ENCODE measurements at places on chromosomes 2 and 18.

DNA sequence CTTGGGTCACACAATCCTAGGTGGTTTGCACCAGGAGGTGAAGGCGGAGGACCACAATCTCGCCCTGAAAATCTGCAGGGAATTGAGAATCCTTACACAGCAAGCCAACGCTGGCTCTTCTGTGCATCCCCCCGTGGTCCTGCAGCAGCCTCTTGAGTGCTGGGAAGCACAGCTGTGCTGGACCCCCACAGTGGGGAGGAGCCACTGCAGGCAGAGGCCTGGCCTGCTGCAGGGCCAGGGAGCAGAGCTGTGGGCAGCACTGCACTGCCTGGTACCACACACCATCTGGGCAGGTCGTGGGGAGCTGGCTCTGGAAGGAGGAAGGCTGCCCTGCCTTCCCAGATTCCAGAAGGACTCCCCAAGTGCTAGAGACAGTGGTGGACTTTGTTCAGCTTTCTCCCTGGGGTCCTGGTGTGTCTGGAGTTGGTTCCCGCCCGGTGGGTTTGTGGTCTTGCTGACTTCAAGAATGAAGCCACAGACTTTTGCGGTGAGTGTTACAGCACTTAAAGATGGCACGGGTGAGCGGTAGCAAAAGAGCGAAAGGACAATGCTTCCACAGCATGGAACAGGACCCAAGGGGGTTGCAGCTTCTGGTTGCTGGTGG is 106.3 kb downstream of the FAM168B start:
- DNase-seq = no peak

DNA sequence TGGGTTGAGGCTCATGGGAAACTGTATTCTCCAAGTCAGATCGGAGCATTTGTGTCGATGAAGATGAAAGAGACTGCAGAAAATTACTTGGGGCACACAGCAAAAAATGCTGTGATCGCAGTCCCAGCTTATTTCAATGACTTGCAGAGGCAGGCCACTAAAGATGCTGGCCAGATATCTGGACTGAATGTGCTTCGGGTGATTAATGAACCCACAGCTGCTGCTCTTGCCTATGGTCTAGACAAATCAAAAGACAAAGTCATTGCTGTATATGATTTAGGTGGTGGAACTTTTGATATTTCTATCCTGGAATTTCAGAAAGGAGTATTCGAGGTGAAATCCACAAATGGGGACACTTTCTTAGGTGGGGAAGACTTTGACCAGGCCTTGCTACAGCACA is 336.6 kb downstream of the PAX3 start:
- no peak for DNase-seq

GRCh38 chr2:92072461-92073035 is 2798.7 kb upstream of the TEKT4 start:
- peak; percentile 7 for DNase-seq

DNA sequence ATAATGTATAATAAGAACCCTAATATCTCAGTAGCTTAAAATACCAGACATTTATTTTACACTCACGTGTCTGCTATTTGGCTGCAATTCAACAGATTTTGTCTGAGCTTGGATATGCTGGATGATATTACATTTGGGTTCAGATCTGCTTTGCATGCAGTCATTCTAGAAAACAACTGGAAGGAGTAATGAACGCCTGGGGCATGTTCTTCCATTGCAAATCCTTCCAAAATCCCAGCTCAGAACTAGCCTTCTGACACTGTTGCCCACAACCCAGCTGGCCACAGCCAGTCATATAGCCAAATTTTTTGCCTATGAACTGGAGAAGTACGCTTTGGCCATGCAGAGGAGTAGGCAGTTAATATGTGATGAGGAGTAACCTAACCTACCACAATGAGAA is 597.8 kb upstream of the VRK2 start:
- DNase-seq = no peak

DNA sequence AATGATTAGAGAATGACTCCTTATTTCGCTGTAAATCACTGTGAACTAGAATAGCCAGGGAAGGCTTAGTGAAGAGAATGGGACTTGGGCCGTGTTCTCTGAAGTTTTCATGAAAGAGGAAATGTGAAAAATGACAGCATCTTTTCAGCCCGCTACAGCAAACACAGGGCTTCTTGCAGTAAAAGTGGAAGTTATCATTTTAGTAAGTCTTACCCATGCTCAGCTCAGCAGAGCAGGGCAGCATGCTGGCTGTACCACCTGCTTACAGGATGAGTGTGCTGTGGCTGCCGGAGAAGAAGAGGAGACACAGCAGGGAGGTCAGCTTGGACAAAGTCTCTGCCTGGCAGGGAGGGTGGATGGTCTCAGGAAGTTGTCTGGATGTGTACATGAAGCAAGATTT is 300.7 kb upstream of the DLGAP1 start:
- no peak for DNase-seq

DNA sequence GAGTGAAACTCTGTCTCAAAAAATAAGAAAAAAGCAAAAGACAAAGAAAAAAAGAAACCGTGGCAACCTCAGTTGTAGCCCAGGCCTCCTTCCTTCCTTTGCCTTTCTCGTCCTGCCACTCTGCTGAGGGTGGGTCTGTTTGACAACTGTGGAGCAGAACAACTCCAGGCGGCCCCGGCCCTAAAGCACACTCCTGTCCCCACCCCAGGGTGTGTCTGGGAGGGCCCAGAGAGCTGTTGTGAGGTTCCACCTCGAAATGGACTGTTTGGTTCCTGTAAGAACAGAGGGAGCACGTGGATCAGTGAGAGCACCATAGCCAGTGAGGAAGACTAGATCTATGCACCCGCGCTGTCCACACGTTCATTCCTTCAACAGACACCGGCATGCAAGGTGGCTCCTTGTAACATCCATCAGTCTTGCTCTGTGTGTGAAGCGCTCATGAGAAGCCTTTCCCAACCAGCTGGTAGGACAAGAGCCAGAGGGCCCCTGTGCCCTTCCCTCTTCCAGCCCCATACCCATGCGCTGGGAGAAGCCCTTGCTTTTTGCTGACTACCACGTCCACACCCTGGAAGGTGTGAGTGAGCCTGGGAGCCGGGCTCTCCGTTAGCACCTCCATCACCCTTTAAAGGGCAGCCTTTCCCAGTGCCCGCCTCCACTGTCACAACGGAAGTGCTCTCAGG is 61.6 kb downstream of the SOWAHC start:
- DNase-seq = no peak

- no peak for DNase-seq
Measured at GRCh38 chr2:59961746-59962145, 591.7 kb downstream of the BCL11A start.

DNA sequence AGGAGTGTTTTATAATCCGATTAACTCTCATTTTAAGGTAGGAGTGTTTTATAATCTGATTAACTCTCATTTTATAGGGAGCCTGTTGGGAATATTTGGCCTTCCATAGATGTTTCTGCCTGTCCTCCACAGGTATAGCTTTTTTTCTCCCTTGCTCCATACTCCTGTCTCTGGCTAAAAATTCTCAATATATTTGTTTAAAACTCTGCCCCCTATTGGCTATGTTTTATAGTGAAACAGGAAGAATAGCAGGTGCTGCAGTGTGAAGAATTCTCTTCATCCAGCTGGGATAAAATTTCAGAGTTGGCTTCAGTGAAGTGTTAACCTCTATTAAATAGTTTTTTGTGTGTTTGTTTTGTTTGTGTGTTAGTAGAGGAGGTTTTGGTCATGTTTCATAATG is 1046.0 kb upstream of the TMEFF2 start:
- DNase-seq = no peak

GRCh38 chr18:49251451-49251850 is 209.0 kb downstream of the DYM start:
- DNase-seq = no peak

GRCh38 chr2:77268626-77269025 is 253.6 kb downstream of the LRRTM4 start:
- no peak for DNase-seq

DNA sequence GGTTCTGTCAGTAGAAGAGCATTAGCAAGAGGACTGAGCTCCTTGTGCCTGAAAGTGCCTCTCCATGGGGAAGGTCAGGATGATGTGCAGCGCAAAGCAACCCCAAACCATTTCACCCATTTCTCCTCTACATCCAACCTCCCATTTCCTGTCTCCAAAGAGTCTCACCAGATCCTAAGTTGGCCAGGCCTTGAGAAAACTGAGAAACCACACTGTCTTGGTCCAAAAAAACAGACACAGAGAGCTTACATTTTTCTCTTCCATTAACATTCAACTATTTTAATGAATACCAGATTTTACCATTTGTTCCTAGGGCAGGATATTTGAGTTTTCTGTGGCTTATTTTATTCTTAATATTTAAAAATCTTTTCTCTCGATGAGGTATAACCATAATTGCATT is 195.0 kb downstream of the EPHA4 start:
- DNase-seq = no peak

- DNase-seq = peak; percentile 10
Measured at GRCh38 chr2:25669520-25669919, 3.9 kb downstream of the DTNB start.

- no peak for DNase-seq
Measured at GRCh38 chr2:147214914-147215313, 629.9 kb upstream of the ACVR2A start.

DNA sequence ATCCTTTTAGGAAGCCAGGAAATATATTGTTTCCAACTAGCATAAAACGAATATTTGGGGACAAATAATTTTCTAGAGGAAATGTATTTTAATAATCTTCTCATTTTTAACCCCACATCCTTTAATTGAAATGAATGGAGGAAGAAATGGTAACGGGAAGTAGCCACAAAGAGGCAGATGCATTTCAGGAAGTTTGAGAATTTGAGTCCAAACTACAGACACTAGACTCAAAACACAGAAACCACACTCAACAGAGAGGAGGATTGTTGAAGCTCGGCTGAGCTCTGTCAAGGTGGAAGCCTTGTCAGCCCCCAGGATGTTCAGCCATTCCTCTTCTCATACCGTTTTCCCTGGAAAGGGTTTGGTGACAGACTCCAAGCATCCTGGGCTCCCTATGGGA is 288.5 kb downstream of the NAPG start:
- no peak for DNase-seq

GRCh38 chr2:27494944-27495554 is at the start of gene FNDC4:
FNDC4 (minus strand) TSS chr2:27495200; CDS start chr2:27494679, 521 bp downstream.
- peak; percentile 12 for DNase-seq

GRCh38 chr2:240791221-240791800 is 28.7 kb downstream of the KIF1A start:
- DNase-seq = no peak

DNA sequence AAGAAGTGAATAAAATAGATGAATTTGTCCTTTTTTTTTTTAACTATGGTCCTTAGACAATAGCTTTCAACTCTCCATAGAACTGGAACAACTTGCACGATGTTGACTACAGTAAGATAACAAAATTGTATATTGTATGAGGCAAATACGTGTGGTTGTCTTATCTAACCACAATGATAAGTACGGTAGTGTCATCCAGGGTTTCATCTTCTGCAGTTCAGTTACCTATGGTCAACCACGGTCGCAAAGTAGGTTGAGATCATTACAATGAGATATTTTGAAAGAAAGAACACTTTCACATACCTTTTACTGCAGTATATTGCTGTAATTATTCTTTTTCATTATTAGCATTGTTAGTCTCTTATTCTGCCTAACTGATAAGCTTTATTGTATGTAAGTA is 295.2 kb downstream of the PARD3B start:
- DNase-seq = no peak

- no peak for DNase-seq
Measured at GRCh38 chr18:60060026-60060425, 160.2 kb downstream of the PMAIP1 start.

DNA sequence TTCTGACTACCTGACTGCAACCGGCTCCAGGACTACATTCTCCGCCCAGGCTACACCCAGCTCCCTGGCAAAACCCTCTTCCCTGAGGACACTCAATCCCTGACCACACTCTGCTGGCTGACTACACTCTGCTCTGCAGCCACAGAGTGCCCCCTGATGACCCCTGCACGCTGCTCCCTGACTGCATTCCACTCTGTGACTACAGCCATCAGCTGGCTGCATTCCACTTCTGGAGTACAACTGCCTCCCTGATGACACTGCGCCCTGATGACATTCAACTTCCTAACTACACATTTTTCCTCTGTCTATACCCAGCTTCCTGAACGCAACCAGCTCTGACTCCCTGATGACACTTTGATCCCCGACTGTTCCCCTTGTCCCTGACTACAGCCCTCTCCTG is 71.3 kb upstream of the NRXN1 start:
- DNase-seq = peak; percentile 88

GRCh38 chr2:38596229-38596628 is 6.5 kb downstream of the HNRNPLL start:
- DNase-seq = no peak

GRCh38 chr2:63051042-63051794 is 588 bp downstream of the OTX1 start:
- DNase-seq = peak; percentile 67

GRCh38 chr18:48529796-48530195 is 9.0 kb upstream of the CTIF start:
- no peak for DNase-seq

- no peak for DNase-seq
Measured at GRCh38 chr2:21361957-21362486, 238.3 kb downstream of the TDRD15 start.

DNA sequence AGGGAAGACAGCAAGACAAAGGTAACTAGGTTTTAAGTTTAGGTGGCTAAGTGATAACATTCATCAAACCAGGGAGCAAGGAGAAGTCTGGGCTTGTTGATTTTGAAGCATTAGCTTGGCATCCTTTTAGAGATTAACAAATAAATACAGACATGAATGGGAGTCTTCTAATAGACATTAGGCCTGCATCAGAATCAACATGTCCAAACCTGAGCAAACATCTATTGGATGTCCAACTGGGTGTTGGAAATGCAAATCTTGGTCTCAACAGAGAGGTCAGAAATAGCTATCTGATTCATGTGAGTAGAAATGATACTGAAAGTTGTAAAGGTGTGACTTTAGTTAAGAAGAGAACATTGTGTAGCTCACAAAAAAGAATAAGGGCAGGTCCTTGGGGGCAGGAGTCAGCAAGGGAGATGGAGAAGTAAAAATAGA is 85.5 kb upstream of the RND3 start:
- DNase-seq = no peak

- DNase-seq = peak; percentile 54
Measured at GRCh38 chr2:234178330-234179030, 128.0 kb downstream of the SPP2 start.

DNA sequence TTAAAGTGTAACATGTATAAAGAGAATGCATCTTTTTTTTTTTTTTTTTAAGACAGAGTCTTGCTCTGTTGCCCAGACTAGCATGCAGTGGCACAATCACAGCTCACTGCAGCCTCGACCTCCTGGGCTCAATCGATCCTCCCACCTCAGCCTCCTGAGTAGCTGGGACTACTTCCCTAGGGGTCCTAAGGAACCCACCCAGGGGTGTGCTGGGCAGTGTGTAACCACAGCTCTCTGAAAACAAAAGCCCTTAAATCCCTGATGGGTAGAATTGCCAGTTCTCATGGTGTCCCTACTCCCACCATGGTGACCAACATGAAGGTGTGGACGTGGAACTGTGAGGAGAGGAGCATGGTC is 105.6 kb upstream of the ST3GAL5 start:
- DNase-seq = no peak

- no peak for DNase-seq
Measured at GRCh38 chr18:29146068-29146467, 969.1 kb upstream of the CDH2 start.

Data from ELF-1 (cell line).